HS-27A (cell line): ENCODE measurements at places on chromosomes 11 and 22.

DNA sequence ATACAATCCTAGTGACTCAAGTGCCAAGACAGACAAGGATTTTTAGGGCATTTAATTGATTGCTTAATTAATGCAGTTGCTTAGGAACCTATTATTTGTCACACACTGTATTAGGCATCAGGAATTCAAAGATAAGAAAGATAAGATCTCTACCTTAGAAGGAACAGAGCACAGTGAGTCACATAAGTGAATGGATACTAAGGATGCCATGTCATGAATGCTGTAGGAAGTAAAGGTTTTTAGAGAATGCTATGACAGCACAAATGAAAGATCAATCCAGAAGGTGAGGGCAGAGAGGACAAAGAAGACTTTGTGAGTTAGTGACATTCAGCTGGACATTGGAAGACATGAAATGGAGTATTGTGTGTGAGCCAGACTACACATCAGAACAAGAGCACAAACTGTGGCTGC, 147.9 kb upstream of the DDI1 start:
- no peak for DNase-seq

DNA sequence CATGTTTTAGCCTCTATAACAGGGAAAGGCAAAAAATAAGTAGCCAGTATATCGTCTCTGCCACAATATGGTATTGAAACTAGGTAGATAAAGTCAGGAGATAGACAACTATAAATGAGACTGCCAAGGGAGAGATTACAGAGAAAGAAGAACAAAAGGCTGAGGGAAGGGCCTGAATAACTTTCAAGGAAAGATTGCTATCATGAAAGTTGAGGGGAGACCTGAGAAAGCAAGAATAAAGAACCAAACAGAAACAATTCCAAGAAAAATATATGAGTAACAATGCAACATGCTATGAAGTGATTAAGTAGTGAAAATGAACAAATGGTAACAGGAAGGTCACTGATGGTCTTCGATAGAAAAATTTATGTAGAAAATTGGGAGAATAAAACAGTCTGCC, 690.1 kb downstream of the METTL15 start:
- DNase-seq: no peak

DNA sequence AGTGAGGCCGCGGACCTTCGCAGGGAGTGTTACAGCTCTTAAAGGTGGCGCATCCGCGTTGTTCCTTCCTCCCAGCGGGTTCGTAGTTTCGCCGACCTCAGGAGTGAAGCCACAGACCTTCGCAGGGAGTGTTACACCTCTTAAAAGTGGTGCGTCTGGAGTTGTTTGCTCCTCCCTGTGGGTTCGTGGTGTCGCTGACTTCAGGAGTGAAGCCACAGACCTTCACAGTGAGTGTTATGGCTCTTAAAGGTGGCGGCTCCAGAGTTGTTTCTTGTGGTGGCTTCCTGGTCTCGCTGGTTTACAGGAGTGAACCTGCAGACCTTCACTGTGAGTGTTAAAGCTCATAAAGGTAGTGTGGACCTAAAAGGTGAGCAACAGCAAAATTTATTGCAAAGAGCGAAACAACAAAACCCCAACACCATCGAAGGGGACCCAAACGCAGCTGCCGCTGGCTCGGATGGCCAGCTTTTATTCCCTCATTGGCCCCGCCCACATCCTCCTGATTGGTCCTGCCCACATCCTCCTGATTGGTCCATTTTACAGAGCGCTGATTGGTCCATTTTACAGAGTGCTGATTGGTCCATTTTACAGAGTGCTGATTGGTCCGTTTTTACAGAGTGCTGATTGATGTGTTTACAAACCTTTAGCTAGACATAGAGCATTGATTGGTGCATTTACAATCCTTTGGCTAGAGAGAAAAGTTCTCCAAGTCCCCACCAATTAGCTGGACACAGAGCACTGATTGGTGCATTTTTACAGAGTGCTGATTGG, 1.2 kb upstream of the TMEM45B start:
- DNase-seq: no peak

DNA sequence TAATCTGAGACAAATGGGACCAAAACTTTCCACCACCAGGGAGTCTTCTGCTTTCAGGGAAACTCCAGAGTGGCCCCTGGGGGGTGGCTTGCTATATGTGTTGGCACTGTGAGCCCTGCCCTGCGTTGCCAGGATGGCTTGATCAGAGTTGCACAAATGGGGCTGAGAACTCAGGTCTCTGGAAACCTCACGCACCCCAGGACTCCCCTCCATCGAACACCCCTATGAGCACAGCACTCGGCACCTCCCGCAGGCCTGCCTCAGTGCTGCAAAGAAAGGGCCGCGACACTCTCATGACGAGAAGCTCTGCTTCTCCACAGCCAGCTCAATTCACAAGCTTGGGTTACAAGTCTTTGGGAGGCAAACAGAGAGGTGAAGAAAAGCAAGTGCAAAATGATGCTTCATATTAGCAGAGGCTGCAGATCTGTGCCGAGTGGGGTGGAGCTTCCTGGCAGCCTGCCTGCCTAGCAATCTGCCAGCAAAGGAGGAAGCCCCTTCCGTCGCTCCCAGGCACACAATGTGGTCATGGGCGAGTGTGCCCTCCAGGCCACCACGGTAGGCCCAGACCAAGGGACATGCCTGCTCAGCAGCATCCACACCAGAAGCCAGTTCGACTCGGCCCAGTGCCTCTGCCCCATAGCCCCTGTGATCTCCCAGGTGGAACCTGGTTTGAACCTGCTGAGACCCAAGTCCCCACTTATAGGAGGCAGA, 55.7 kb downstream of the MYH9 start:
- DNase-seq: peak; percentile 53

- DNase-seq: no peak
Measured at GRCh38 chr11:44824300-44824704, 97.5 kb downstream of the TSPAN18 start.

DNA sequence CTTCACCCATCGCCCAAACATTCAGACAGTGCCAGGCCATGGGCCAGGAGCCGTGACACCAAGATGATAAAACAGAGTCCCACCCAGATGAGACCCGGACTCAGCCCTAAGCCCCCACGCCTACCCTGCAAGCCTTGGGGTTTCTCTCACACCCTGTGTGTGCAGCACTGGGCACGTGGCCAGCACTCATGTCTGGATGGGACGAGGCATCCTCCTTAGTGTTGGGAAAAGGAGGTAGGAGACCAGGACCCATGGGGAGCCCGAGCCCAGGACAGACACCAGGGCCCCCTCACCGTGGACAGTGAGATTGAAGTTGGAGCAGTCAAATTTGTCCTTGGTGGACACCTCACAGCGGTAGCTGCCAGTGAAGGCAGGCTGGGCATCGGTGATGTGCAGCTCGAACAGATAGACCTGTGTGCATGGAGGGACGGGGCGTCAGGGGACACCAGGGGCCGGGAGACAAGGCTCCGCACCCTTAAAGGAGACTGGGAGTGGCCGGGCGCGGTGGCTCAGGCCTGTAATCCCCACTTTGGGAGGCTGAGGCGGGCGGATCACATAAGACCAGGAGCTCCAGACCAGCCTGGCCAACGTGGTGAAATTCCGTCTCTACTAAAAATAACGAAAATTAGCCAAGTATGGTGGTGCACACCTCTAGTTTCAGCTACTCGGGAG, 4.2 kb downstream of the MYBPC3 start:
- DNase-seq: no peak

- DNase-seq: no peak
Measured at GRCh38 chr22:25564979-25565677, 653 bp downstream of the GRK3 start.

GRCh38 chr11:120622189-120622875, 110.8 kb downstream of the GRIK4 start:
- DNase-seq: no peak

DNA sequence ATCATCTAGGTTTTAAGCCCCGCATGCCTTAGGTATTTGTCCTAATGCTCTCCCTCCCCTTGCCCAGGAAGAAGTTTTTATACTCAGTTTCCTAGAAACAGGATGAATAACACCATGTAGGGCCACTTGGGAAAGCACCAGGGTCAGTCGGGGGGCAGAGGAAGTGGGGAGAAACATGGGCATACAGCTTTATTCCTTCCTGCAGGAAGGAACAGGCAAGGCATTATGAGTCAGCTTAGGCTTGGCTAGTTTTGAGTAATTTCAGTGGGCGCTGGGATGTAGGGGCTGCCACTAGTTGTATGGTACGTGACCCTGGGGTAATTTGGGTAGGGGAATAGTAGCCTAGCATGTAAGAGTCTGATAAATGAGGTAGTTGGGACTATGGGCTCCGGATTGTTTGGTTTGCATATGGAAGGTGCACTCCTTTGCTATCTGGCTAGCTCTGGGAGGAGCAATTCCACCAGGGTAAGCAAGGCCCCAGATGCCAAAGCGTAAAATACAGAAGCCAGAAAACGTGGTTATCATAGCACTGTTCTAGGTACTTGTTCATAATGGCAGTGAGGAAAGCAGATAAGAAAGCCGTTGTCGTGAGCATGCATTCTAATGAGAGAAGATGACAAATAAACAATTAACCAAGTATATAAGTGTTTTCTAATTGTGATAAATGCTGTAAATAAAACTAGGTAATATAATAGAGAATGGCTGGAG, 24.8 kb downstream of the ACER3 start:
- no peak for DNase-seq

DNA sequence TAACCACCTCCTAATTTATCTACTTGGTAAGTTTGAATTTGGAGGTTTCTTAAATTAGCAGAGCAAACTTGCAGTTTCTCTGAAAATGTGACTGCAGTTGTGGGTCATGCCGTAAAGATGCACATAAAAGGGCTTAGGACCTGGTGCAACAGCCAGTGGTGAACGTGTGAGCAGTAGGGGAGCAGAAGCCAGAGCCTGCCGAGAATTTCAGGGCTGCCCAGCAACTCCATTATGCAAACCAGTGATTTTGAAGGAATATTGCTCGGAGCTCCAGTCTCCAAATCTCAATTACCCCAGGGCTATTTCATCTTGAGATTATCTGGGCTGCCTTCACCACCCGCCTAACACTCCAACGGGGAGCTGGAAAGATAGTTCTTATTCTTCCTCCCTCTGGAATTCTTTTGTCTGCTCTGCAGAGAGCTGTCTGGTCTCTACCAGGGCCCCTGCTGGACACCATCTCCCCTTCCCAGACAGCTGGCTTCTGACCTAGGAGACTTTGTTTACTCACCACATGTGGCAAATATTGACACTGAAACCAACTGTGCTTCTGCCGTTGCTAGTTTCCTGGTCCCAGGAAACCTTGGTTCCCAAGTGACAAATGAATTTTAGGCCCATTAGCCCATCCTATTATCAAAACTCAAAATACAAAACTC, 93.9 kb downstream of the DSCAML1 start:
- no peak for DNase-seq

DNA sequence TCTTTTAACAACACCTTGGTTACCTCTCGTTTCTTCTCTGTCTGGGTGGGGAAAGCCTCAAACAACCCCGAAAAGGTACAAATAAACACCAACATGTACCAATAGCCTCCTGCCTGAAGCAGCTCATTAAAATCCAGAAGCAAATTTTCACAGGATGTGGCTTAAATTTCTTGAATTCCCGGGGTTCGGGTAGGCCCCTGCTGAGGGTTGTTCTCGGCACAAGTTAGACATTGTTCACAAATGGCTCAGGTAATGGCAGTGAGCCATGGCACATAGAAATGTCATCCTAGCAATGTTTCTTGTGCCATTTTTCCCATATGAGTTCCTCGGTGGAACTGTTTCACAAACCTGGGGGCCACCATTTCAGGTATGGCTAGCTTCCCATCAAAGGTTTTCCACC, 19.7 kb upstream of the GLYATL1 start:
- peak; percentile 41 for DNase-seq

DNA sequence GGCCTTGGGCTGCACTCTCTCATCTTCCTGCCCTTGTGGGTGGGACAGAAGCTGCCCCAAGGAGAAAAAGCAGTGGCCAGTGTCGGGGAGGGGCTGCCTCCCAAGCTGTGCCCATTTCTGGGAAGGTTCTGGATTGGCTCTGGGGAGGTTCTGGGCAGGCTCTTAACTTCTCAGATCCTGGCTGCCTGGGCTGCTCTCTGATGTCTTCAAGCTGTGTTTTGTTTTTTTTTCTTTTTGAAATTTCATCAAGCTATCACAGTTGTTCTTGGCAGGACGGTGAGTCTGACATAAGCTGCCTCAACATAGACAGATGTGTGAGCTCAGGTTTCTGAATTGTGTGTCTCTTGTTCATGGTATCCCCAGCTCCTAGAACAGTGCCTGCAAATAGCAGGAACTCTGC, 1032.0 kb downstream of the BRD1 start:
- DNase-seq: no peak

GRCh38 chr11:95182397-95182796, 48.6 kb downstream of the SESN3 start:
- no peak for DNase-seq

DNA sequence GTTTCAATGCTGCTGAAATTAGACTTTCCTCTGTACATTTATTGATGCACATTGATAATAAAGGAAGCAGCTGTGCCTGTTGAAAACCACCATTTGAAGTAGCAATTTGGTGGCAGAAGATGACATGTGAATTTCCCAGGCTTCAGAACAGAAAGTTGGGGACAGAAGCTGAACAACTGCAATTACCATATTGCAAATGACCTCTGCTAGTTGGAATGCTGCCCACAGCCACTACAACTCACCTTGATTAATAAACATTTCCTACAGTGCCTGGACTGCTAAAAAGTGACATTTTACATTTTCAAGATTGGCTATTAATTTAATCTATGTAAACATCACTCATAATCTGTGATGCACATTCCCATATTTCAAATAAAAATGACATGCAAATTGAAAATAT, 208.6 kb downstream of the LUZP2 start:
- DNase-seq: no peak

GRCh38 chr11:30282289-30282631, 40.6 kb upstream of the ARL14EP start:
- DNase-seq: no peak

- DNase-seq: no peak
Measured at GRCh38 chr11:104781719-104782376, 116.4 kb downstream of the CASP12 start.

DNA sequence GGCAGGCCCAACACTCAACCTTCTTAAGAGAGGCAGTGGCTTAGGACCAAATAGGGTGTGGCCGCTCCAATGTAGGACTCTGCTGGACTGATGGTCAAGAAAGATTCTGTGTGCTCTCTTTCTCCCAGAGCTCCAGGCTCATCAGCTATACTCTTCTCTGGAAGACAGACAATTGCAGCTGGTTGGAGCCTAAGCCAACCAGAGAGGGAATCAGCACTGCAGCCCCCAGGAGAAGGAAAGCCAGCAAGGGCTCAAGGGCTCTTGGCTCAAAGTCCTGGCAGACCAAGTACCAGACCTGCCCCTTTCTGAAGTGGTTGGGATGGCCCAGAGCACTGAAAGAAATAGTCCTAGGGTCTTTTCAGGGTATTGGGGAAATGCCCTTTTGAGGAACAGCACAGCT, 1077.3 kb downstream of the NTM start:
- no peak for DNase-seq

GRCh38 chr11:19199771-19200170, 2.0 kb downstream of the CSRP3 start:
- no peak for DNase-seq

- DNase-seq: no peak
Measured at GRCh38 chr22:50544746-50545253, 899 bp upstream of the KLHDC7B start.

GRCh38 chr22:41681616-41682015, 7.1 kb downstream of the SNU13 start:
- no peak for DNase-seq
